ENCODE measurements at places on chromosomes 2 and 18.

DNA sequence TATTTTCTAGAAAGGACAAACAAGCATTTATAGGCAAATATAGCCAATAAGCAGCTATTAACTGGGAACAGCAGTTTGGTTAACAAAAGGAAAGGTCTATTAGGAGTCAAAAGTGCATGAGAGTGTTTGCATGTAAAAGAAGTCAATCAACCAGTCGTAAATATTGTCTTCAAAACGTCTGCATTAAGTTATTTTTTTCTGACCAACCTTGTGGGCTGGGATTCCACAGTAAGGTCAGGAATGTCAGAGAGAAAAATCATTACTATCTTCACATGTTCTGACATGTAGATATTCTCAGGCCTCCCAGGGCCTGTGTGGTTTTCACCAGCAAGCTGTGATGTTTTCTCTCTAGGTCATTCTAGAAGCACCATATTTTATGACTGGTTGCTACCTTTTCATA is 922.5 kb downstream of the SUCLG1 start:
- no peak for DNase-seq

DNA sequence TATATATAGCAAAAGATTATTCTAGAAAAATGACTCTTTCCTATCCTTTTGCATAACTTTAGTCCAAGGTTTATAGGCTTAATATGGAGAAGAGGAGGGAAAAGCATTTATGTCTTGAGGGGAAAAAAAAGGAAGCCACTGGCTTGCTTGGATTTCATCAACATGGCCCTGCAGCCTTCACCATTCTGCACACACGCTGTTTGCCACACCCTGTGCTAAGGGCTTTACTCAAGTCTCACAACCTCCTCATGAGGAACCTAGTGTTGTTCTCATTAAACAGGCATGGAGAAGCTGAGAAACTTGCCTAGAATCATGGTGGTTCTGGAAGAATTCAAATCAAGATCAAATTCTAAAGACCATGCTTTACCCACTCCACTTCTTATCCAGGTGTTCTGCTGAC is 117.3 kb upstream of the TTC39C start:
- DNase-seq, result no peak

- DNase-seq, result no peak
These were observed 84.6 kb downstream of the RDH14 start for GRCh38 chr2:18475884-18476283.

GRCh38 chr2:189797902-189798301 is 13.7 kb downstream of the PMS1 start:
- no peak for DNase-seq

DNA sequence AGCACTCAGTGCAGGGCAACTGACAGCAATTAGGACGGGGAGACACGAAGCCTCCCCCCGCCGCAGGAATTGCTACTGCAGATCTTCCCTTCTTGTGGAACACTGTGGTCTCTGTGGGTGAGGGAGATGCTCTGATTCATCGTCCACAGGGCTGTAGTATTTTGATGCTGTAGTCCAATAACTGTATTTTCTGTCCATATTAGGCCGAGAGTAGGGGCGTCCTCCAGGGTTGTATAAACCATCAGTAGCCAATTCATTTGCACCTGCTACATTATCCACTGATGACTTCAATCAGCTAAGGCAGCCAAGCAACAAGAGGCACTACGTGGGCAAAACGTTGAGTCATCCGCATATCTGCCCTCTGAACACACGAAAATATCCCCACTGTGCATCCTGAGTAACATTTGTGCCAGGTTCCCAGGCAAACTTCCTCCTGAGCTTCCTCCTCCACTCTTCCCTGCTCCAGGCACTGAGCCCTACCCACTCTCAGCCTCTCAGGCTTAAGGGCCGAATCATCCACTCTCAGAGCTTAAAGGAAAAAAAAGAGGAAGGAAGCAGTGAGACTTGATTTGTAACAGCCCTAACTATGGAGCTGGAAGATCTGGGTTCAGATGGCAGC is 62.1 kb downstream of the LBH start:
- no peak for DNase-seq

GRCh38 chr2:49798570-49798969 is 644.3 kb upstream of the FSHR start:
- DNase-seq, result no peak

DNA sequence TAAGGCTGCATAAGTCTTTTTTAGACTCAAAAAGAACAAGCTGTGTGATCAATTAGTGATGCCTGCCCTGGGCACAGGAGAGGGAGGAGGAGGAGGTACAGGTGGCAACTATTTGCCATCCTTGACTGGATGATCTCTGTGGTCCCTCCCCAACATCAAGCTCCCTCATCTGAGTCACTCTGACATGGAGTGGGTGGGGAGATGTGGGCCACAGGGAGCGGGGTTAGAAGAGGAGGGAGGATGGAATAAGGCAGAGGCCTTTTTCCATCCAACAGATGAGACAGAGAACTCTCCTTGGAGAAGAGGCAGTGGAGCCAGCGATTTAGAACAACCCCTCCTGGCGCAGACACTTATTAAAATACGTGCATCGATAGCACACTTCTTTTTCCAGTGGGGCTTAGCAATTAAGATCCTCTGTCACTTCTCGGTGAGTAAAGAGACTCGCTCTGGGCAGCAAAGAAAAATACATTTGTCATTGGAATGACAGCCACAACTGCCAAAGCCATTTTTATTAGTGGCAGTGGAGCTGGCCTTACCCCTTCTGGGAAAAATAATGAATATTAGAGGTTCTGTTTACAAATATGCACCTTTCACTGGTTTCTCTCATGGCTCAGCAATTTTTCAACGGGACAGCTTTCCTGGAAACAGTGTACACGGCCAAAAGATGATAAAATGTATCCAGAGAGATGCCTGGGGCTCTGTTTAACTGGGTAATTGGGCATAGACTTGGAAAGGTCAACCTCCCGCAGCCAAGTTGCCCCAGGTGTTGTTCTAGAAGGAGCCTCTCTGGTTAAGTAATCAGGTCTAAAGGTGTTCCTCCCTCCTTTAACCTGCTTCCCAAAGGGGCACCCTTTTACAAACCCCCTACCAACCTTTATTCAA is 238.4 kb upstream of the CXCR4 start:
- no peak for DNase-seq

Measured in activated CD8-positive, alpha-beta memory T cell treated with anti-CD3 and anti-CD28 coated beads for 4 hours (primary cell).